ENCODE measurements at places on chromosomes 6 and 20. TPM values are rescaled to one million over a fixed set of nuclear protein-coding genes. Genes with fewer than 3 reads are reported as not detected.

GRCh38 chr20:38325905-38326304, 20.4 kb upstream of the LBP start:
- H3K4me3 ChIP-seq = no peak overlapping the region
- H3K27me3 ChIP-seq = peaks cover 18% of the 10 kb centered on the region
- H3K36me3 ChIP-seq = no peaks in the 10 kb centered on the region
- no peak for DNase-seq

DNA sequence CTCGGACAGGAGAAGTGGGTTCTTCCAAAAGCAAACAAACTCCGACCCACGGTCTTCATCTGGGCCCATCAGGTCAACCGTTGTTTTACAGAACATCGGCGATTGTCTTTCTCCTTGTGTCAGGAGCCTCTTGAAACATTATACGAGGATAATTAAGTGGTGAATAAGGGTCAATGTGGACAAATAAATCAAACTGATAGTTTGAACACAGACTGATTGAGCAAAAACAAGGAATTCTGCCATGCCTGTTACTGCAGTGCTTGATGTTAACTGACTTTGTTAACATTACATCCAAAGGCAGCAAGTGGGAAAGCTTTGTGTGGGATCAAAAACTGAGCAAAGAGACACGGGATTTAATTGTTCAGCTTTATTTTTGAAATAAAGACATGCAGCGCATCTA, 101.1 kb upstream of the IFNGR1 start:
- H3K27me3 ChIP-seq = peaks cover 7% of the 10 kb centered on the region
- H3K36me3 ChIP-seq = no peaks in the 10 kb centered on the region
- no peak overlapping the region for H3K4me3 ChIP-seq
- no peaks in the 10 kb centered on the region for H3K4me1 ChIP-seq
- no peak overlapping the region for H3K27ac ChIP-seq

TEAD3 gene
- total RNA-seq = 0.66 TPM

DNA sequence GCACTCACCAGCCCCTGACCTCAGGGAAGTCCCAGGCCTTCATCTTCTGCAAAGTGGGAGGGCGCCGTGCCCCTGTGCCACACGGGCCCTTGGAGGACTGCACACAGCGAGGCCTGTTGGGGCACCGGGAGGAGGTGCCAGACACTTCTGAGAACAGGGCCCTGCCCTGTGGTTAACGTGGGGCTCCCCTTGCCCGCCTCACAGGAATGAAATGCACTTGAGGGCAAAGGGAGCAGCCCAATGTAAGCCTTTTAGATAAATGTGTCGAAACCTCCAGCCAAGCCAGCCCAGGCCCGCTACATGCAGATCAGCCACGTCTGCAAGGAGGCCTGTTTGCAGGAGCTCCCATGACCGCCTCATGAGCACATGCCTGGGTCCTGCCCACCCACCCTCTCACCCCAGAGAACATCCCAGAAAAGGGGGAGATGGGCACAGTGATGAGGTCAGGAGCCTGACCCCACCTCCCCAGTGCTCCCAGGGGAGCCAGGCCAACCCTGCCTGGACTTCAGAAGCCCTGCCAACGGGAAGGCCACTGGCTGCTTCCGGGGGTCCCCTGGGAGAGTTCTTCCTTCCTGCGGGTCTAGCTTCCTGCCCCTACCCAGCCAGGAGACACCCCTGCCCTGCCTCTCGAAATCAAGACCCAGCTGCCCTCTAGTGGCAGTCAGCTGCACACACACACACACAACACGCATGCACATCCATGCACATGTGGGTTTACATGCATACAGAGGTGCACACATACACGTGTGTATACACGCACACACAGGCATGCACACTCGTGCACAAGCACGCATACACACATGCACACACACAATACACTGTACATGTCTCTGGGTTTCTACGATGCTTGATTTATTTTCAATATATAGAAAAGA, 178.7 kb downstream of the TAF4 start:
- no peaks in the 10 kb centered on the region for H3K36me3 ChIP-seq
- no peak overlapping the region for H3K4me3 ChIP-seq
- peak; percentile 22 for DNase-seq
- peaks cover 7% of the 10 kb centered on the region for H3K27me3 ChIP-seq

- H3K27me3 ChIP-seq = no peaks in the 10 kb centered on the region
- no peak overlapping the region for H3K27ac ChIP-seq
- H3K4me3 ChIP-seq = no peak overlapping the region
- H3K4me1 ChIP-seq = peaks cover 45% of the 10 kb centered on the region
These were observed 89.4 kb downstream of the RTN4IP1 start for GRCh38 chr6:106539936-106540335.

DNA sequence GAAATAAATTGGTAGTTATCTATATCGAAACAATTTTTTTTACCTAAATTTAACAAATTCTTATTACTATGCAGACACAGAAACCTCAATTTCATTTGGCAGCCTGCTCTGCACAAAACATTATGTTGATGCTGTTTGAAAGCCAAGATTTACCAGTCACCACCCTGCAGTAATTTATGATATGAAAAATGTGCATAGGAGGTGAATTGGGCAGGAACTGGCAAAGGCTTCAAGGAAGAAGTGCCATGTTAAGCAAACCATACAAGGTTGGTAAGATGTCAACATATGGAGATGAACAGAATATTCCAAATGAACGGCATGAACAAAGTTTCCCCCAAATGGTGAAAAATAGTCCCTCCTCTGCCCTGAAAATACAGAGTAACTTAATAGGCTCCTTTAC, 54.2 kb upstream of the TAB2 start:
- H3K27me3 ChIP-seq = no peaks in the 10 kb centered on the region
- no peak for DNase-seq
- peak overlapping the region; percentile 15 for H3K27ac ChIP-seq
- peaks cover 53% of the 10 kb centered on the region for H3K4me1 ChIP-seq
- no peaks in the 10 kb centered on the region for H3K36me3 ChIP-seq

- H3K4me3 ChIP-seq = no peak overlapping the region
- H3K27me3 ChIP-seq = no peaks in the 10 kb centered on the region
- no peaks in the 10 kb centered on the region for H3K4me1 ChIP-seq
- no peak overlapping the region for H3K27ac ChIP-seq
- H3K36me3 ChIP-seq = no peaks in the 10 kb centered on the region
- DNase-seq = no peak
These were observed 593.4 kb upstream of the JAG1 start for GRCh38 chr20:11267131-11267761.

DNA sequence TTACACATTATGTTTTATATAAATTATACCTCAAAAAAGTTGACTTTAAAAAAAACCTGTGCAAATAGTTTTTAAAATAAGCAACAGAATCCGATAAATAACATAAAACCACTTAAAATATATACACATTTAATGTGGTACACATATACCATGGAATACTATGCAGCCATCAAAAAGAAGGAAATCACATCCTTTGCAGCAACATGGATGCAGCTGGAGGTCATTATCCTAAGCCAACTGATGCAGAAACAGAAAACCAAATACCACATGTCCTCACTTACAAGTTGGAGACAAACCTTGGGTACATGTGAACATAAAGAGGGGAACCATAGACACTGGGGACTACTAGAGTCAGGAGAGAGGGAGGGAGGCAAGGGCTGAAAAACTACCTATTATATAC, 4.0 kb upstream of the DEFB121 start:
- no peak overlapping the region for H3K4me3 ChIP-seq
- H3K27me3 ChIP-seq = peaks cover 8% of the 10 kb centered on the region
- no peaks in the 10 kb centered on the region for H3K36me3 ChIP-seq
- H3K27ac ChIP-seq = no peak overlapping the region
- H3K4me1 ChIP-seq = no peaks in the 10 kb centered on the region
- DNase-seq = no peak

DNA sequence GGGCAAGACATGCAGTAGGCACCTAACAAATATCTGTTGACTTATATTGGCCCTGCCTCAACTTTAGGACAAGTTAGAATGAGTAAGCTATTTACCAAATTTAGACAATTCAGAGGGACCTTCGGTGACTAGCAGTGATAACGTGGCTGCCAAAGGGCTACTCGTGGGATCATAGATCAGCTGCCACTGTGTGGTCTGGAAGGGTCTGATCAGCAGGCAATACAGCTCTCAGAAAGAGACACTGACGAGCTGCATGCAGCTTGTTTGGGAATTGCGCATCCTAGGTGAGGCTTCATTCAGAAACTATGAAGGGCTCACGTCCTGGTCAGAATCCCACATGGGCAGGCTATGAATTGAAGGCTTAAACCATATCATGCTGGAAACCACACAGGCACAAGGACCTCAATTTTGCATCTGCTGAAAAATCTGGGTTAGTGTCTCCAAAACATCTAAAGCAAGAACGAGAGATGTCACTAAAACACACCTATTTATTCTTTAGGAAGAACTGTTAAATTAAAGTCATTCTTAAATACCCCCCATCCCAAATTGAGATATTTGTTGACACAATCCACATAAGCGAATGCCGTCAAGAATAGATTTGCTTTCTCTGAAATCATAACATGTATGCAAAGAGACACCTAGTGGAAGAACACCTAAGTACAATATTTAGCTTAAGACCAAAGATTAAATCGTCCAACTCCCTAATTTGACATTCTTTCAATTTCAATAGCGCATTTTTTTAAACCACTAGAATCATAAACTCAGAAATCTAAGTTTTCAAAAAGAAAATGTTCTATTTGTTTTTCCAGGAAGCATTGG, 79.6 kb downstream of the IPCEF1 start:
- peak overlapping the region; percentile 67 for H3K27ac ChIP-seq
- no peaks in the 10 kb centered on the region for H3K36me3 ChIP-seq
- H3K4me1 ChIP-seq = peaks cover 41% of the 10 kb centered on the region
- no peaks in the 10 kb centered on the region for H3K27me3 ChIP-seq
- no peak for DNase-seq

DNA sequence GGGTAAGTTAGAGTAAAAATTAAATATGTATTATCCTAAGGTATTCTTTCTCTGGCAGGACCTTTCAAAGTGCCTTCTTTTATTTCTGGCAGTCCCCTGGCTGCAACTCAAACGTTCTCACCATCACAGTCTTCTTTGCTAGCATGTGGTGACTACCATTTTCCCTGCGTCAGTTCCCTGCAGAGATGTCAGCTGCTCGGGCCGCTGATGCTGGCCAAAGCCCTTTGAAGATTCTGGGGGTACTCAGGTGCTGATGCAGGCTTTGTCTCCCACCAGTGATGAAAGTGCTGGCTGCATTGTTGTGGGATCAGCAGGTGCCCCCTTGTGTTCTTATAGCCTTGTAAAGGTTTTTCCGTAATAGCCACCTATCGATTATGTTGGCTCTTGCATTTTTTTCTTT, 140.1 kb downstream of the BTBD3 start:
- peaks cover 3% of the 10 kb centered on the region for H3K4me1 ChIP-seq
- no peak overlapping the region for H3K27ac ChIP-seq
- no peaks in the 10 kb centered on the region for H3K36me3 ChIP-seq

- H3K4me1 ChIP-seq = peaks cover 10% of the 10 kb centered on the region
- H3K27me3 ChIP-seq = peaks cover 7% of the 10 kb centered on the region
- DNase-seq = no peak
- H3K36me3 ChIP-seq = no peaks in the 10 kb centered on the region
- no peak overlapping the region for H3K4me3 ChIP-seq
- no peak overlapping the region for H3K27ac ChIP-seq
These were observed 147.3 kb downstream of the TTLL2 start for GRCh38 chr6:167472148-167472547.

NKX2-4 gene
- not detected for total RNA-seq

GRCh38 chr20:9025643-9026042, 43.2 kb upstream of the PLCB4 start:
- H3K27ac ChIP-seq = no peak overlapping the region
- no peaks in the 10 kb centered on the region for H3K36me3 ChIP-seq
- no peak overlapping the region for H3K4me3 ChIP-seq
- peaks cover 4% of the 10 kb centered on the region for H3K27me3 ChIP-seq
- no peaks in the 10 kb centered on the region for H3K4me1 ChIP-seq
